ENCODE measurements at places on chromosomes 6 and 20.
A peak's percentile ranks its signal among the peaks of the same experiment; 100 is the strongest.

GRCh38 chr20:2729791-2730190 is 37.2 kb downstream of the EBF4 start:
- DNase-seq = no peak

- DNase-seq = no peak
Measured at GRCh38 chr20:37244572-37244957, 17.0 kb downstream of the GHRH start.

DNA sequence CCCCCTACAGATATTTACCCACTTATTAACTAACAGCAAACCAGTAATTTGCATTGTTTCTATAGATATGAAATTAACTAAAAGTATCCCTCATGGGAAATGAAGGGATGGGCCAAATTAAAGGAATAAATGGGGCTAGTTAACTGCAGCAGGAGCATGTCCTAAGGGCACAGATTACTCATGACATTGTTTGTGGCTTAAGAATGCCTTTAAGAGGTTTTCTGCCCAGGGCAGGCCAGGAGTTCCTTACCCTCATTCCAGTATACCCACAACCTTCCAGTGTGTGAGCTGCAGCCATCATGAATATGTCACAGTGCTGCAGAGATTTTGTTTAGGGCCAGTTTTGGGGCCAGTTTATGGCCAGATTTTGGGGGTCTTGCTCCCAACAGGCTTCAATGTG is 1101.9 kb downstream of the PRIM2 start:
- no peak for DNase-seq

DNA sequence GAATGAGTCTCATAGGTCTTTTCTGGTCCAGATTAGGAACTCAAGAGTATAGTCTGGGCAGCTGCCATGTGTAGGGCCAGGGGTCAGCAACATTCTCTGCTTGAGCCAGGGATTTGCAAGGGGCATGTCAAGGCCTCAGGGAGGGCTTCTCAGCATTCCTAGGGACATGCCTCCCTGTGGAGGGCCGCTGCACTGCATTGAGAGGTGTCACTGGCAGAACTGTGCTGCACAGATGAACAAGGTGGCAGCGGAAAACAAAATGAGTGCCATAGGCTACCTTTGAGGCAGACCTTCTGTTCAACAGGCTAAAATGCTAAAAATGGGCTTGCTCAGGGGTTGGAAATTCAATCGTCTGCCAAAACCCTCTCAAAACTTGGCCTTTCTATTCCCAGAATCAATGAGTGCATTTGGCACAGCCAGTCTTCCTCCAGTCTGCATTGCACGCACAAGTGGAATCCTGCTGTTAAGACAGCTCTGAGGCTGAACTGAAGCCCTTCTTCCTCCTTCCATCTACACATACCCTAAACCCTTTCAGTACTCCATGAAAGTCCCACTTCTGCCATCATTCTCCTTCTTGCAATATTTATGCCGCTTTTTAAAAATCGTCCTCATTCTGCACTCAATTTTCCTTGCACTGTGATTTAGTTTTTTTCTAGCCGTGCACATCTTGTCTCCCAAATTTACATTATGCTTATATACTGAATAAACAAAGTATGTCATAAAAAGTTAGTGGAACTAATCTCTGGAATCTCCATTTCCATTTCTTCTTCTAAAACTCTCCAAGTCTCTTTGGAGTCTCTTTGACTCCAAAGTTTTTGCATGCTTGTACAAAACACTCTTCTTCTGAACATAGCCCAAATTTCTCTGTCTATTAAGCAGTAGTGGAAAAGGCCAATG is 51.7 kb downstream of the SLC26A8 start:
- peak; percentile 12 for DNase-seq

DNA sequence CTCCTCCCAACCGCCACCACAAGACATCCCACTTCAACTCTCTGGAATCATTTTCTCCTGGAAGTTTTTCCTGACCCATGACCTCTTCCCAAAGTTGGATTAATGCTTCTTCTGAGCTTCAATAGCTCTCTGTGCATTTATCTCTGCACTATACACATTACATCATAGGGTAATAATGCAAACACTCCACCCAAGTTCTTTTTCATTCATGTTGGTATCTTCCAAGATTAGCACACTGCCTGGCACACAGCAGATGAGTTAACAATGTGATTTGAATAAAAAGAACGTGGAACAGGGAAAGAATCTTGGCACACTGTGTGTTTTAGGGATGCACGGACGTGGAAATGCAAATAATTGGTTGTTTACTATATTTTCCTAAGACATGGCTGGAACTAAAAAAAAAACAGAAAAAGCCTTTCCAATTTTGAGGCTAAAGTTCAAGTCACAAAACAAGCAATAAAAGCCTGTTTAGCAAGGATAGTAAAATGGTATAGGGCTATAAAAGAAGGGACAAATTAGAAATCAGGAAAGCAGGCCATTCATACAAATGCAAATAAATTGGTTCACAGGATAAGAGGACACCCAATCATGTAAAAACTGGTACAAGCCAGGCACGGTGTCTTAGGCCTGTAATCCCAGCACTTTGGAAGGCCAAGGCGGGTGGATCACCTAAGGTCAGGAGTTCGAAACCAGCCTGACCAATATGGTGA is 1.6 kb upstream of the FAM135A start:
- no peak for DNase-seq

DNA sequence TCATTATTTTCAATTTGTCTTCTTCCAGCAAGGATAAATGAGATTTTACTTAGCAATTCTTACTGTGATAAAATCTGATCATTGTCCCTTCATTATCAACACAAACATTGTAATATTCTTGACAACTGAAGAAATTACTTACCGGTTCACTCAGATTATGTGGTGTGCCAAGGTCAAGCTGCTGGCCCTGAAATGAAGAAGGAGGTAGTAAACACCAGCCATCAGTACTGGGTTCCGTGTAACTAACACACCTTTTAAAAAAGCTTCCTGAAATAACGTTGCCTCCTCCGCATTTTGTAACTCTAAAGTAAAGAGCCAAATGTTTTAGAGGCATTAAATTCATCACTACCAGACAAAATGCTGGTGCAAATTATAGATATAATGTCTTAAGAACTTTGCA is 7.4 kb downstream of the ROS1 start:
- no peak for DNase-seq

- peak; percentile 63 for DNase-seq
Measured at GRCh38 chr6:161373905-161374451, 100.1 kb upstream of the AGPAT4 start.

- DNase-seq = peak; percentile 43
Measured at GRCh38 chr6:108497883-108498282, 62.8 kb upstream of the FOXO3 start.

- no peak for DNase-seq
Measured at GRCh38 chr6:168083514-168083885, 4.5 kb upstream of the FRMD1 start.

Measured in ACHN (cell line).